Thoracic aorta endothelial cell (primary cell): ENCODE measurements at places on chromosomes 7 and 10. TPM values are rescaled to one million over a fixed set of nuclear protein-coding genes. Genes with fewer than 3 reads are reported as not detected.

Gene HTR5A
- total RNA-seq: not detected in 2 replicates

Gene ATOH7
- total RNA-seq: not detected in 2 replicates

Gene FOXI2
- not detected in 2 replicates for total RNA-seq

Gene SUGCT
- total RNA-seq: 1.8 and 2.0 TPM in 2 replicates

Gene TLL2
- under 0.01 and 0.07 TPM in 2 replicates for total RNA-seq

Gene CFAP70
- total RNA-seq: 0.40 and 0.43 TPM in 2 replicates

Gene SORBS1
- 0.93 and 2.3 TPM in 2 replicates for total RNA-seq

Gene SUN3
- total RNA-seq: not detected in 2 replicates

Gene RBP3
- total RNA-seq: not detected in 2 replicates

Gene STARD3NL
- 97.3 and 115 TPM in 2 replicates for total RNA-seq

Gene RASSF4
- total RNA-seq: 3.7 and 5.6 TPM in 2 replicates

Gene NPSR1
- not detected in 2 replicates for total RNA-seq

Gene LRRC17
- total RNA-seq: 4.4 and 6.8 TPM in 2 replicates

Gene RAPGEF5
- 140 and 233 TPM in 2 replicates for total RNA-seq

Gene NEUROG3
- not detected in 2 replicates for total RNA-seq

Gene MRPL43
- 45.1 and 48.6 TPM in 2 replicates for total RNA-seq

Gene SNCG
- total RNA-seq: 21.4 and 36.2 TPM in 2 replicates

Gene MTG1
- 40.7 and 45.3 TPM in 2 replicates for total RNA-seq

Gene PPP1R17
- not detected in 2 replicates for total RNA-seq

Gene OPN4
- total RNA-seq: not detected in 2 replicates

Gene MMP21
- total RNA-seq: 0.13 TPM in 1 of 2 replicates, not detected in the other

Gene H2BK1
- not detected in 2 replicates for total RNA-seq
